Stomach (tissue), 19 donors: ENCODE measurements at places on chromosomes 2 and 18. TPM values are rescaled to one million over a fixed set of nuclear protein-coding genes. Genes with fewer than 3 reads are reported as not detected.

Gene C1D
- polyA plus RNA-seq, result 28.6 TPM

Gene WDR43
- 13.7 TPM for polyA plus RNA-seq

Gene CFAP221
- polyA plus RNA-seq, result 0.80 TPM

Gene ANKRD30BL
- polyA plus RNA-seq, result not detected

Gene ATP6V1B1
- polyA plus RNA-seq, result not detected
